ENCODE measurements at places on chromosomes 4 and X. TPM values are rescaled to one million over a fixed set of nuclear protein-coding genes. Genes with fewer than 3 reads are reported as not detected.

Gene GLRB
- total RNA-seq, result 3.6 TPM

DNA sequence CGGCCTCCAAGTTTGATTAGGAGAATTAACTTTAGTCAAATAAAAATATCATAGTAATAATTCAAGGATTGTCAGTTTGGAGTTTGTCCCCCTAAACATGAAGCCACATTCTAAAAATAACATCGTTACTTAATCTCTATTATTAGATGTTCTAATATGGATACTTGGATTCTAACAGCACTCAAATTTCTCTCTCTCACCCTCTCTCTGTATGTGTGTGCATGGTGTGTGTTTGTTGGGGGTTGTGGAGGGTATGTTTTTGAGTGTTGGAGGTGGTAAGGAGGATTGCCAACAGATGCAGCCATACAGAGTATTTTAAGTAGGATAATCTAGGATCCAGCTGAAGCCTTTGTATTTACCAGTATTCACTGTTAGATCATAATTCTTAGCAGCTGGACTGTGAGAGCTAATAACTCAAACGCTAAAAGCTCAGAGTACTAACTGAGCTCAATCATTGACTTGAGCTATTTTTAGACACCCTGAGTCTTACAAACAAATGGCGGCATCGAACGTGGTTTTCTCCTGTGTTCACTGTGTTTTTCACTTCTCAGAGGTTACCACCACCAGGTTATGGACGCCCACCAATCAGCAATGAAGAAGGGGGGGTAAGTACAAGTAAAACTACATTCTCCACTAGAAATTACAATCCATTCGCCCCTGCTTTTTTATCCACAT lies 8.8 kb downstream of the ENAM start:
- DNase-seq, result no peak

GRCh38 chrX:45070116-45071007 lies 130.3 kb downstream of the DIPK2B start:
- no peak for DNase-seq

Gene UNC5C
- 1.1 TPM for total RNA-seq

Gene LEF1
- total RNA-seq, result 0.37 TPM
